ENCODE measurements at places on chromosomes 3 and 15. TPM values are rescaled to one million over a fixed set of nuclear protein-coding genes. Genes with fewer than 3 reads are reported as not detected.

GRAMD1C gene
- 0.32 TPM for total RNA-seq

- ATAC-seq = no peak
Measured at GRCh38 chr3:1883534-1883933, 215.1 kb upstream of the CNTN4 start.

GRCh38 chr15:43763819-43764446, 12.8 kb downstream of the ELL3 start:
- ATAC-seq = no peak

MYEF2 gene
- 23.7 TPM for total RNA-seq

DCLK3 gene
- total RNA-seq = 0.05 TPM

DNA sequence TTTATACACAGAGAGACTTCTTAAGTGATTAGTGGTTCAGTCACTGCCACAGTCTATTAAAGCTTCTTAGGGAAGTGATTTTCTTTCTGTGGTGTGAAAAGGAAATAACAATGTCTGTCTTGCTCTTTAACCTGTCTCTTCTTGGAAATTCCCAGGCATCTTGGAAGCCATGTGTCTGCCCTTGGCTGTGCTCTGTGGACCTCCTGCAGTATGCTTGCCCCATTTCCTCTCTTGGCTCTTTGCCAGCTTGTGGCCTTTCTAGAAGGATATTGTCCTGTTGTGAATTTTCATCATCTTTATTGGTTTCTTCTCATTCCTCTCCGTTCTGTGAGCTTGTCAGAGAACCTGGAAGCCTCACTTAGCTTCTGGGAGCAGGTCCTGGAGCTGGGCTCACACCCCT, 338.4 kb upstream of the C2CD4B start:
- ATAC-seq = no peak

- ATAC-seq = no peak
Measured at GRCh38 chr3:142889212-142890014, 530 bp upstream of the PCOLCE2 start.

SCAANT1 gene
- total RNA-seq = 2.4 TPM

GRCh38 chr3:167816953-167817352, 81.4 kb downstream of the SERPINI1 start:
- ATAC-seq = no peak

THPO gene
- not detected for total RNA-seq

- no peak for ATAC-seq
Measured at GRCh38 chr3:99901200-99901926, 83.7 kb downstream of the CMSS1 start.

DNA sequence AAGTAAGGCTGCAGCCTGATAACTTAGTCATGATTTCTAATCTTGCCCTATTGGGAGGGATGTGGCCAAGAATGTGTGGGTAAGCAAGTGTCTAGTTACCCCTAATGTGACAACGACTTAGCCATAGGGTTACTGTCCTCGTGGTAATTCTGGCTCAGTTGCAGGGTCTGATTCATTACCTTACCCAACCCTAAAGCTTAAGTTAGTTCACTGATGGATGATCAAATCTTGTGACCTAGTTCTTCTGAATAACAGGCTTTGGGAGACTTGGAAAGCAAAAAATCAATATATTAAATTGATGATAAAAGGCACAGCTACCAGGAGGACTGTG, 1.6 kb upstream of the INTS14 start:
- ATAC-seq = peak; percentile 13

DNA sequence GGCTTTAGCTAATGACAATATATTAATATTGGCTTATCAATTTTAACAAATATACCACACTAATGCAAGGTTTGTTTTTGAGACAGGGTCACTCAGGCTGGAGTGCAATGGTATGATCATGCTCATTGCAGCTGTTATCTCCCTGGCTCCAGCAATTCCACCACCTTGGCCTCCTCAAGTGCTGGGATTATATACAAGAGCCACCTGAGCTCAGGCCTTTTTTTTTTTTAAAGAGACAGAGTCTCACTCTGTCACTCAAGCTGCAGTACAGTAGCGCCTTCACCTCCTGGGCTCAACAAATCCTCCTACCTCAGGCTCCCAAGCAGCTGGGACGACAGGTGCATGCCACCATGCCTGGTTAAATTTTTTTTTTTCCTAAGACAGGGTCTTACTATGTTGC, 11.7 kb downstream of the DLG1 start:
- ATAC-seq = no peak

ADPRH gene
- total RNA-seq = 14.7 TPM

- ATAC-seq = no peak
Measured at GRCh38 chr15:95580121-95580520, 750.4 kb upstream of the NR2F2 start.

DNA sequence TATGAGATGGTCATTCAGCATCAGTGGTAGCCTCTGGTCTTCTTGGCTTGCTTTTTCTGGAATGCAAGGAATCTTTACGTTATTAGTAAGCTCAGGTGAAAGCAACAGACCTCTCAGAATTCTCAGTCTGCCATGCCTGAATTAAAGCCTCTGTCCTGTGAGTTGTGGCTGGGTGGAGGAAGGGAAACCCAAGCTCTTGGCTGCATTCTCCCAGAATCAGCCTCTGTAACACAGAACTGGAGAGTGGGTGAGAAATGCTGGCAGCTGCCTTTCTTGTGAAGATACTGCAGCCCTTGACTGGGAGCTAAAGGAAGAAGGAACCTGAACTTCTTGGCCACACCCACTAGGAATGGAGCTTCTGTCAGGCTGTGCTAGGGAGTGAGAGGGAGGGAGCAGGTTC, 505.8 kb downstream of the EPHA3 start:
- ATAC-seq = no peak

GRCh38 chr15:95758451-95758850, 572.0 kb upstream of the NR2F2 start:
- ATAC-seq = no peak

DNA sequence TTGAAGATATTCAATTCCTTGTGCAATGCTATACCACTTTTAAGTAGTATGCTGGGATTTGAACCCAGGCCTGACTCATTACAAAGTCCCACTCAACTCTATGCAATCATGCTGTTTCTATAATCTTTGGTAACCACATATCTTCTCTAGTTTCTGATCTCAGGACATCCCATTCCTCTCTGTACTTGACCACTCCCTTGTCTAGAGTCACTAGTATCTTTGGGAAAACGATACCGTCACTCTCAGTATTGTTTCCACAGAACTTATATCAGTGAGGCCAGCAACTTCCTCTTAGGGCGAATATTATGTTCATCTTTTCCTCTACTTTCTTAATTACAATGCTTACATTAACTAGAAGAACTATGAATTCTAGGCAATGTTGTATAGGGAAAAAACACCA, 137.3 kb upstream of the TSPAN3 start:
- no peak for ATAC-seq

IRAK2 gene
- total RNA-seq = 5.6 TPM

- peak; percentile 78 for ATAC-seq
Measured at GRCh38 chr3:186534113-186534669, 10.0 kb downstream of the CRYGS start.

DNA sequence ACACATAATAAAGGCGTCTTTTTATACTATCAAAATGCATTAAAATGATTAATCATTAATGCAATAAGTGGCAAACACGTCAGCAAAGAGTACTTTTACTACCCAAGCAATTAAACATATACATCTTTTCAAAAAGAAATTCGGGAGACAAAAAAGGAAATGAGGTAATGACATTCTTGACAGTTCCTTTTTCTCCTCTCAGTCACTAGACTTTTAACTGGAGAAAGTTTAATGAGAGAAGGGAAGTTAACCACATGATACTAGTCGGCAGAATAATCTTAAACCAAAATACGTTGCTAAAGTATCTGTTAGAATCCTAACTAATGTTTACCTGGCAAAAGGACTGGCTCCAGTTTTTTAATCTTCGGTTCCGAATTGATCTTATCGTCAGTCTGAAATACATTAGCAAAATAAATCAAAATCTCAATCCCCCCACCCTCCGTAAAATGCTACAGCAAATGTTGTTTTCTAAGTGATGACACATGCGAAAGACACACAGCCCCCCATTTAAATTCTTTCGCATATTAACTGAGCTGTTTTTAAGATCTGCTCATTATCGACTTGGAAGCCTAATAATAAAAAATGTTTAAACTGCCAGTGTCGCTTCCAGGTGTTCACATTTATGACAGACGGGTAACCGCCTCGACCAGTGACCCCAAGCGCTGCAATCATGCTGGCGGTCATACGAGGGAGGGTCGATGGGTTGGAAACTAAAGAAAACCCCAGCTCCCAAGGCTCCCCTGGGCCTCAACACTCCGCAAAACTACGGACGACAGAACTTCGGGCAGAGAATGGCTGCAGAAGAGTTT, 778 bp downstream of the MTMR10 start:
- ATAC-seq = peak; percentile 17

GRCh38 chr3:38369186-38369585, 22.6 kb downstream of the XYLB start:
- ATAC-seq = no peak

DNA sequence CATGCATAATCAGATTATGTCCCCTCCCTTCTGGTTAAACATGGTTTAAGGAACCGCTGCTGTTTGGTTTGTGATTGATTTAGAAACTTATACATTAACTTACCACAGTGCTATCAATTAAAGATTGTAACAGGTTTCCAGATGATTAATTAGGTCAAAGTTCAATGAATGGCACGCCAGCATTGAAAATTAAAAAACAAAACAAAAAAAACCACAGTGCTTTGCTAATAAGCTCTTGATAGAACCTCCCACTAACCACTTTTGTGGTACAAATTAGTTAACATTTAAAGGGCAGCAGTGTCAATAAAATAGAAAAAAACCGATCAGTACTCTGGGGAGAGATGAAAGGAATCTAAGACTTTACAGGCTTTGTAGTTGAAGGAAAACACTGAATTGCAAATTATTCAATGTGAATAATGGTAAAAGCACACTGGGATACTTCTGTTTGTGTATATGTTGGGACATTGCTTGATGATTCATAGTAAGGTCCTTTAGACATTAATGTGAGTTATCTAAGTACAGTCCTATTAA, 7.6 kb upstream of the C3orf38 start:
- ATAC-seq = peak; percentile 52

ANKRD34C gene
- total RNA-seq = not detected

DNA sequence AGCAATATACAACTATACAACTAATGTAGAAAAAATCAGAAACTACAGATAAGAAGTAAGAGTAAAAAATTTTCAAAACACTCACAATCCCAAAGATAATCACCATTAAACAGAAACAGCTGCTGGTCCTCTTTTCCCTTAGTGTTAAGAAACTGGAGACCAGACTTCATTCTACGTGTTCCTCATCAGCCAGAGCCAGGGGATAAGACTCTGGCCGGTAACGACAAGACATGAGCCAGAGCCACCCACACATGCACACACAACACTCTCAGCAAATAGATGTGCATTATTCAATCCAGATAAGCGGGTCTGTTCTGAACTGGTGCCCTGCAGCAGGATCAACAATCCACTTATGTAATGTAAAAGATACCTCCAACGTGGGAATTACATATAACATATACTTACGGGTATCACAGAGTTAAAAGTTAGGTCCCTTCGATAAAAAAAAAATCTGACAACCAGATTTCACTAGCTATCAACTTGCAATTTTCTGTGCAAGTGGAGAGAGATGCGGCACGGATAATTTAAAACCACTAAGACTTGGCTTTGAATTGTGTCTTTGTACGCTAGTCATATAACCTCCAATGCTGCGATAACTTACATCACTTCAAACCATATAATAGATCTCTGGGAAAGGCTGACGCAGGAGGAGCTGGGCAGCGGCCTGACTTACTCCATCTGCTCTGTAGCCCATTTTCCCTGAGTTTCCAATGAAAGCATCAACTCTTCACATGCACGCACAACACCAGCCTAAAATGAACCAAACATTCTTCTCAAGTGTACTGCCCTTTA, 17.8 kb downstream of the PRICKLE2 start:
- ATAC-seq = no peak

- no peak for ATAC-seq
Measured at GRCh38 chr3:114424337-114424736, 130.5 kb downstream of the TIGIT start.

DNA sequence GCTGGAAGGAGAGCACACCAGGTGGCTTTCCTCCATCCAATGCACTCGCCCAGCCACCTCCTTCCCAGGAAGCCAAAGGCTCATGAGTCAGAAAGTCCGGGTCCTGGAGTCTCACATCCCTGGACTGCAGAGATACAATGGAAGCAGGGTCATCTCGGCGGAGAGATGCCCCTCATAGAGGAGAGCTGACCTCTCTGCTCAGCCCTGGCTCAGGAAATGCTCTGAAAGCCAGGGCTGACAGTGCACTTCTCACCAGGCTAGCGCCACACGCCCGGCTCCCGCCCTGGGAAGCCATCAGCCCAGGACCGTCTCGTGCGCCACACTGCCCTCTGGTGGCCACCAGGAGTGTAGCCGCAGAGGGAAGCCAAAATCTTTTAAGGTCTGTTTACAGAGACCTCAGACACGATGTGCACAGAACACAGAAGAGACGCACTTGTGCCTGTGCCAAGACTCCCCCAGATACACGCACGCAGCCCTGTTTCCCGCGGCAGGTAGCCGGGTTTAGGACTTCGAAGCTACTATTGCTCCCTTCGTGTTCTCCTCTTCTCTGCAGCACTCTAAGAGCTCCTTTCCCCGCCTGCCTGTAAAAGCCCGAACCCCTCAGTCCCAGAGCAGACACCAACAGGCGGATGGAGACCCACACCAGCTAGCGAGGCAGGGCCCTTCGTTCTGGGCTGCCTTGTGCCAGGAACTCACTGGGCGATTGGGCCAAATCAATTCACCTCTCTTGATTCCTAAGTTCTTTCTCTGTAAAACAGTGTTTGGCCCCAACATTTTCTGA, 9.7 kb downstream of the NTRK3 start:
- ATAC-seq = peak; percentile 82

GRCh38 chr15:89656116-89656815, 999 bp upstream of the KIF7 start:
- ATAC-seq = peak; percentile 67

FSD2 gene
- total RNA-seq = not detected

DNA sequence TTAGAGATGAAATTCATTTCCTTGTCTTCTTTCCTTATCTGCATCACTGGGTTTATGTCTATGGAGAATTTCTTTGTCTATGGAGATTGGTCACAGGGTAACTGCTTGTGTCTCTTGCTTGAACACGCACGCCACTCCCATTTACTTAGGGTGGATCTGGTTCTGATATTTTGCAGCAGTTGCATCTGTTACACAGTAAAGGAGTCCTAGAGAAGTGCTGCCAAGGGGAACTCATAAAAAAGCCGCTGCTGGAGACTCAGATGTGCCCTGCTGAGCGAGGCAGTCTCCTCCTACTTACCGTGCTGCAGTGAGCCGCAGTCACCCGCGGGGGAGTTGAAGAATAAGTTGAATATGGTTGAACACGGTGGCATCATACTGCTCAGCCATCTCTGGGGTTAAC, 105.2 kb upstream of the KLHL25 start:
- ATAC-seq = no peak
